Coronary artery (tissue), 2 donors: ENCODE measurements at places on chromosomes 3 and 15.

DNA sequence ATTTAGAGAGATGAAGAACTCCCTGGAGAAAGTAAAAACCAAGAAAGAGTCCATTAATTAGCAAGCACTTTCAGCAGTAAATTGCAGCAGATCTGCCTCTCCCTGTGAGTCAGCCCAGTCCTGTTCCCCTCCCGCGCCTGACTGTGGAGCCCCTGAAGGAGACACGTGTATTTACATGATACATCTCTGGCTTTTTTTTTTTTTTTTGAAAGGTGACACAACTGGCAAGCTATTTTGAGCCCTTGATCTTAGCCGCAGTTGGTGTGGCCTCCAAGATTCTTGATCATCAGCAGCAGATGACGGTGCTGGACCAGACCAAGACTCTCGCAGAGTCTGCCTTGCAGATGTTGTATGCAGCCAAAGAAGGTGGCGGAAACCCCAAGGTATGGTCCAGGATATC is 271.8 kb upstream of the TPM1 start:
- DNase-seq, result no peak

GRCh38 chr15:98442379-98442833 is 205.9 kb upstream of the IGF1R start:
- DNase-seq, result no peak

- no peak for DNase-seq
These were observed 468.9 kb upstream of the WNT5A start for GRCh38 chr3:55955891-55956477.

- no peak for DNase-seq
These were observed 32.0 kb upstream of the GALNT15 start for GRCh38 chr3:16142350-16143025.

GRCh38 chr3:123258811-123259420 is 57.2 kb downstream of the SEC22A start:
- DNase-seq, result no peak

DNA sequence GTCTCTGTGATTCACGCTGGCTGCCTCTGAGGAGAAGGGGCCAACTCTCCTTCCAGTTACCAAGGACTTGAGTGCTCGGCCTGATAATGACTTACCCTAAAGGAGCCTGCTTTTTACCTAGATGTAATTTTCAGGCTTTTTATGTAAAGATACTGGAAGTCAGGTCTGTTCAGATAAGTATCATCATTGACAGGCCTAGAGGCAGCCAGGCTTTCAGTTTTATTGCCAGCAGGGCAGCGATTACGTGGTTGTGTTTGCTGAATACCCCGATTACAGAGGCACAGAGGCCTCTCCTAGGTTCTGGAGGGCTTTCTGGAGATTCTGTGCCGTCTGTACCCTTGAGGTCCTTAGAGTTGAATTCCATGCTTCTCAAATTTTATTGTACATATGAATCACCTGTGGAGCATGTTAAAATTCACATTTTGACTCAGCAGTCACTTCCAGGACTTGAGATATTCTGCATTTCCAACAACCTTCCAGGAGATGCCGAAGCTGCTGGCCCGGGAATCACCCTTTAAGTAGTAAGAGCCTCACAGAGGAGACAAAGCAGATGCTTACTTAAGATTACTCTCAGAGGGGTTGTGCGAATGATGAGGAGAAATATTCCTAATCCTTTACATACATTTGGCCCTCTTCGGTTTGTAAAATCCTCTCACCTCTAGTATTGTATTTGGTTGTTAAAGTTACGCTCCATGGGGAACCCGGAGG is 160.1 kb upstream of the BHLHE40 start:
- DNase-seq, result no peak

DNA sequence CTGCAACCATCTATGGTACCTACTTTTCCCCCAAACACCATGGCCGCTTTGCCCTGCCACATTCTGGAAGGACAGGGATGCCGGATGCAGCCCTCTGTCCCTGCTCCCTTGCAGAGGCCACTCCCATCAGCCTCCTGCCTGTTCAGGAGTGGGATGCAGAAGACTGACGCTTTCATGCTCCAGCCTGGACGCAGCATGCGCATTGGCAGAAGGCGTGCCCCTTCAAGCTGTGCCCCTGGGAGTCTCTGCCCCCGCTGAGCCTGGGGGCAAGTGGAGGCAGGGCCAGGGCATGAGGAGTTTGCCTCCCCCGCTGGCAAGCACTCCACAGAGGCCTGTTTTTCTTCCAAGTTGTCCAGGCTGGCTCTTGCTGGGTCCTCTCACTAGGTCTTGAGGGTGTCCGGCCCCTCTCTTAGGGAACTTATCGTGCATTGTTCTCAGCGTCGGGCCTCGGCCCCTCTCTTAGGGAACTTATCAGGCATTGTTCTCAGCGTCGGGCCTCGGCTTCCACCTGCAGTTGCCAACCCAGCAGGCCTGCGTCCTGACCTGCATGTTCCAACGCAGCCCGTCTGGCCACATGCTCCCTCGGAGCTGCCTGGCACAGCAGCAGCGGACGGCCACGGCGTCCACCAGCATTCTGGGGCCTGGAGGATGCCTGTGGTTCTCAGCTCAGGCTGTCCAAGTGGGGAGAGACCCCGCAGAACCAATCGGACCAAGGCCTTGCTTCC is 14.6 kb upstream of the SNRPA1 start:
- DNase-seq, result no peak

GRCh38 chr15:67765701-67766100 is 59.6 kb upstream of the SKOR1 start:
- DNase-seq, result no peak

GRCh38 chr3:150059241-150059640 is 88.5 kb upstream of the PFN2 start:
- DNase-seq, result no peak

GRCh38 chr15:59303633-59304032 is 69.0 kb downstream of the MYO1E start:
- no peak for DNase-seq

GRCh38 chr3:155352900-155353490 is 59.5 kb upstream of the STRIT1 start:
- no peak for DNase-seq

- peak; percentile 84 for DNase-seq
These were observed 170.2 kb downstream of the FNDC3B start for GRCh38 chr3:172209333-172210321.

- peak; percentile 81 for DNase-seq
These were observed at the start of gene SH3GL3 for GRCh38 chr15:83446904-83447709. Gene SH3GL3 (plus strand): TSS chr15:83447341. CDS start chr15:83447534, 193 bp downstream.

DNA sequence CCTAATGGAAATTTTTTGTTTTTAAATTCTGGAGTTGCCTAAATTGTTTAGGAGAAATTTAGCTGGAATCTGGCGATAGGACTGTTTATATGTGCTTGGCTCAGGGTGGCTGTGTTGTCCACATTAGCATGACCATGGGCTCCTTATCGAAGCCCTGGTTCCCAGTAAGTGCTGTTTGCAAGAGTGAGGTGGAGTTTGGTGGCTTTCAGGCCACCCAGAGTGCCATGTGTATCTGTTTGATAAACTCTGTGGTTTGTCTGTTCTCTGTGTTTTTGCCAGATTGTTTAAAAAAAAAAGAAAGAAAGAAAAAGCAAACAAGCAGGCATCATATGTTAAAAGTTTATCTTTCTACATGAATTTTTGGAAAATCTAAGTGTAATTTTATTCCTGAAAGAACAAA is 51.5 kb downstream of the PLCL2 start:
- no peak for DNase-seq

GRCh38 chr15:66657185-66658020 is 44.6 kb upstream of the SMAD6 start:
- no peak for DNase-seq

DNA sequence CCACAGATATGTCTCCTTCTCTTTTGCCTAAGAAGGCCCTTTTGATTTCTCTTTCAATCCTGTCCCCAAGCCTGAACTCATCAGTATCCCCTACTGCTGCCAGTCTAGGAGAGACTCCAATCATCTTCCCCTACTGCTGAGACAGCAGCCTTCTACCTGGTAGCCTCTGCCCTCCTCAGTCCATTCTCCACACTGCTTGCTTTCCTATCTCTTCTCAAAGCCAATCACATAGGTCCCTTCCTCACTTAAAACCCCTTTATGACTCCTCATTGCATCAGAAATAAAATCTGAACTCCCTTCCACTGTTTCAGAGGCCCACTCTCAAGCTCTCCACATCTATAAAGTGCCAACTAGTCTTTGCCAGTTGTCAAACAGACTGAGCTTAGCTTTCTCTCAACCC is 1081.8 kb upstream of the CFAP20DC start:
- DNase-seq, result no peak
